ENCODE measurements at places on chromosomes 3 and 15.

DNA sequence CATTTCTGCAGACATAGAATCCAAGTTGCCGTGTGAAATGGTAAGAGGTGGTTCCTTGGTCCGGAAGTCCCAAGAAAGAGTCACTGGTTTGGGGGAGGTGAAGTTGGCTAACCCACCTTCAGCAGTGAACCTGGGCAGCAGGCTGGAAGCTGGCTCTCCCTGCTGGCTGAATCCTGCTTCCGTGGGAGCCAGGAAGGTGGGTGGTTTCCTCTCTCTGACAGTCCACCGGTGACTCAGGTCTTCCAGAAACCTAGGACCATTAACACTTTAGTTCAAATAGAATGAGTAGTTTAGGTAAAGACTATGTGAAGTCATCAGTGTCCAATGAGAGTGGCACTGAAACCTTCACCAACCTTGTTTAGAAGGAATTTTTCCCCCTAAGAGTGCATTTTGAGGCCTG lies 87.4 kb upstream of the CACNA2D3 start:
- no peak for DNase-seq

GRCh38 chr3:72821161-72821781 lies 27.0 kb downstream of the SHQ1 start:
- no peak for DNase-seq

GRCh38 chr15:101539492-101539891 lies 50.0 kb upstream of the PCSK6 start:
- DNase-seq = no peak

GRCh38 chr15:31483053-31483985 lies 156.7 kb downstream of the KLF13 start:
- DNase-seq = no peak

DNA sequence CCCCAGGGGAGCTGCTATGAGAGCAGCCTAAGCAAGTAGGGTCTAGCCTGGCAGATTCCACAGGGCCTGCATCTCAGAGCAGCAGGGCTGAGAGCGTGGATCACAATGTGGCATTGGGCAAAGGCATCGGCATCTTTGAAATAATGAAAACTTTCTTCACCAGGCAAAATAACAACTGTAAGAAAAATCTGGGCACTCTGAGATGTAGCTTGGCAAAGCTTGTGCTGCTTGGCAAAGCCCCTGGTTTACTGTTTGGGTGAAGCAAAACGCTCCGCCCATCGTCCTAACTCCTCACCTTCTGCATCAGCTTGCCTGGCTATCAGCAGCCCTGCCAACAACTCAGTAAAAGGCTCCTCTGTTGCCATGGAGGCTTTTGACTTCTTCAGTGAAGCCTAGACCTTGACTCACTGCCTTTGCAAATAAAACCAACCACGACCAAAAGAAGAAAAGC lies 212.8 kb upstream of the EIF1B start:
- DNase-seq = no peak

GRCh38 chr3:48077815-48078214 lies 61.6 kb upstream of the MAP4 start:
- DNase-seq = no peak

DNA sequence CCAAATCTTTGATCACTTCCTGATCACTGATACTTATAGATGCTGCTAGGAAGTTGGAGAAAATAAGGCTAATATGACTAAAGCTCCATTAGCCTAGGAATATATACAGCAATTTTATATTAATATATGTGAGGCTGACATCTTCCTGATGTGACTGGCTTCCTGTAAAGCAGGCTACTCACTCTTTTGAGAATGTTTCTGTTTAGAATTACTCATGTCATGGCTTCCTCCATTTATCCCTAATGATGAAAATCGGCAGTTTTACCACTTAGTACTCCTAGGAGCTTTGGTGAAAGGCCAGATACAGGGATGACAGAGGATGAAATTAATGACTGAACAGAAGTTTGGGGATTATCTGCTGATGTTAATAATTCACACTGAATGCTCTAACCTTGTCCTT lies 3.9 kb upstream of the MAP1A start:
- DNase-seq = no peak

DNA sequence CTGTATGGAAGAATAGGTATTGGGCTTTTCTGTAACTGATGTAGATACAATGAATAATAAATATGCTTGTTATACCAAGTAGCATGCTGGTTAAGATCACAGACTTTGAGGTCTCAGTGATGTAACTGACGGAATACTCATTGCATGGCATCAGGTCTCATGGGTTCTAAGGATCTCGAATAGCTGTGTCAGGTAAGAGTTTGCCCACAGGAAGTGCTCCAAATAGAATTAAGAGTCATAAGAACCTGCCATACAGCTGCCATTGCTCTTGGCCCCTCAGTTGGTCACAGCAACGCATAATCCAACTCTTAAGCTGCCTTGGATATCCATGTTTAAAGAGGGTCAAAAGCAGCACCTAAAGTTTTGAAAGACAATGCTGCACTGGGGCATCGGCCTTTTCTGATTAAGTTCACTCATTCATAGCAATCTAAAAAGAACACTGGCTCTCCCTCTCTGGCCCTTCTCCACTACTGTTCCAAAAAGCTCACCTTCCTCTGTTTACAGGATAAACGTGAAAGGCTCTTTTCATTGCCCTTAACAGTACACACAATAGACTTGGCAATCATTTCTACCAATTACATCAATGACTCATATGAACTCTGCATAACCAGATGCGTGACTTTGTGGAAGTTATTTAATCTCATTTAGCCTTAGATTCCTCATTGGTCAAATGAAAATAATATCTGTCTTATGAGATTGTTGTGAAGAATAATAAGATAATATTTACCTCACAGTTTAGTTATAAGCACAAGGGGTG lies 74.6 kb downstream of the ZBTB20 start:
- DNase-seq = no peak

GRCh38 chr3:32821686-32822296 lies 4.0 kb downstream of the TRIM71 start:
- DNase-seq = no peak

DNA sequence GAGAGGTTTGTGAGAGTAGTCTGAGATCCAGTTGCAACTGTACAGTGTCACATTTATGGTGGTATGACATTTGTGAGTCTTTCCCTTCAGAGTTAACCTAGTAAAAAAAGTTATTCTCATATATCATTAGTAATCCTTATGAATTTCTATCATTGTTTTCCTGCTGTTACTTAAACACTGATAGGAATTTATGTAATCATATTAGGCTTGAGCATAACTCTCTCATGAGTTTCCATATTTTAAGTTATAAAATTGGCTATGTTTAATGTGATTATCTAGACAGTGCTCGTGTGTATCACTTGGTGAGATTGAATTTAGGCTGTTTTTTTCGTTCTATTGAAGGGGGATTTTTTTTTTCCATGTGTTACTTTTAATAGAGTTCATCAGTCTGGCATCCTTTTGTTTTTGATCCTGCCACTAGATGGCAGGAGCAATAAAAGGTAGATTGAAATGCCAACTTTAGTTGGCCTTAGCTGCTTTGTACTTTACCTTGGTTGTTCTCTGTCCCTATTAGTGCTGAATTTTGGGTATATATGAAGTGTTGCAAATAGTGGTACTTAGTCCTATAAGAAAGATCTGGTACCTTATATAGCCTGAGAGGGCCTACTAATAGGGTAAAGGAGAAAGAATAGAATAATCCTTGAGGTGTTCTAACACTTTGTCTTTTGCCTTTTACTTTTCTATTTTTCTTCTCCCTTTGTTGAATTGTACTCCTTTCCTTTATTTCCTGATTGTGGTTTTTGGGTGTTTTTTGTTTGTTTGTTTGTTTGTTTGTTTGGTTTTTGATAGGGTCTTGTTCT lies 17.9 kb downstream of the STT3B start:
- DNase-seq = no peak

DNA sequence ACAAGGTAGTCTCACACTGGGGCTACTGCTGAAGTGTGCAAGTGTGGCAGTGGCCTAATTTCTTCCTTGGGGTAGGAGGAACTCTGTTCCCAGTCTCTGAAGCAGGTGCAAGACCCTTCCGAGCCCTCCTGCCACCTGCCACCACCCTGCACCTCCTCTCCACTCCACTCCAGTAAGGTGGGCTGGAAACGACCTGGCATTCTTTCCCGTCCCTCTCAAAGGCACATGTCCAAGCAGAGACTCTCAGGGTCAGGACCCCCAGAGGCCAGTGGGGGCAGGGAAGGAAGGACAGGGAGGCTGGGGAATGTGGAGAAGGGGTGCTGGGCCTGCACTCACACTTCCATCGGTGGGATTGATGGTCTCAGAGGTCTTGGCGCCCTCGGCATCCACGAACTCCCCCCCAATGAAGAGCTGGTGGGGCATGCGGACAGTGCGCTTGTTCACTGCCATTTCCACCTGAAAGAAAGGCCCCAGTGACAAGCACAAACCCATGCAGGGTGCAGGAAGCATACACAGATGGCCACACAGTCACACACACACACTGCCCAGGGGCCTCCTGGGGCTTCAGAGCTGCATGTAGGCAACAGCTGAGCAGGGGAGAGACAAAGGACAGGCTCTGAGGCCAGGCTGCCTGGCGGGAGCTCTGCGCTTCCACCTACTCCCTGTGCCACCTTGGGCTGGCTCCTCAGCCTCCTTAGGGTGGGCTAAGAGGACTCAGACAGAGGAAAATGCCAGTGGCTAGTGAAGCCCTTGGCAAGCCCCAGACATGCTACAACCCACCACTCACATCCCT lies 43.8 kb downstream of the ALDH1L1 start:
- no peak for DNase-seq
